Frontal cortex (tissue), 4 donors: ENCODE measurements at places on chromosomes 6 and 20. TPM values are rescaled to one million over a fixed set of nuclear protein-coding genes. Genes with fewer than 3 reads are reported as not detected.
A peak's percentile ranks its signal among the peaks of the same experiment; 100 is the strongest.

DNA sequence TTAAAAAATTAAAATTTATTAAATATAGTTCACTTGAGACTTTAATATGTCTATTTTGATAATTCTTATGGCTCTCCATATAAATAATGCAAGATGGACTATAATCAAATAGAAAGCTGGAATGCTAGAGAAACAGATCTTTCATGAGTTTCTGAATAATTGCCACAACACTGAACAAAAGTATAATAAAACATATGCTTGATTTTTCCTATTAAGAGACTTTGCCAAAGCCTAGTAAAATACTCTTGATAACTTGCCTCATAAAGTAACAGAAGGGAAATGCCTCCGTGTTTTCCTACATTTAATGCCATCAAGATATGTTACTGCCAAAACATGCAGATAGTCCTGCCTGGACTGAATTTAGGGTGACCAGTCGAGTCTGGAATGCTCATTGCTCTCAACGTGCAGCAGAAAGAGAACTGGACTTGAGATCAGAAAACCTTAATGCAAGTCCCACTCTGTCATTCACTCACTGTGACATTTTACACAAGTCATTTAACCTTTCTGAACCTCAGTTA is 153.2 kb downstream of the AIG1 start:
- no peak for DNase-seq

- no peak for DNase-seq
Observed at GRCh38 chr6:33117811-33118277, 42.1 kb downstream of the HLA-DPB1 start.

GRCh38 chr6:135067911-135068310 is 13.3 kb upstream of the HBS1L start:
- no peak for DNase-seq

- no peak for DNase-seq
Observed at GRCh38 chr6:5295623-5296022, 34.3 kb downstream of the FARS2 start.

- no peak for DNase-seq
Observed at GRCh38 chr20:17630806-17631195, 51.2 kb downstream of the RRBP1 start.

DNA sequence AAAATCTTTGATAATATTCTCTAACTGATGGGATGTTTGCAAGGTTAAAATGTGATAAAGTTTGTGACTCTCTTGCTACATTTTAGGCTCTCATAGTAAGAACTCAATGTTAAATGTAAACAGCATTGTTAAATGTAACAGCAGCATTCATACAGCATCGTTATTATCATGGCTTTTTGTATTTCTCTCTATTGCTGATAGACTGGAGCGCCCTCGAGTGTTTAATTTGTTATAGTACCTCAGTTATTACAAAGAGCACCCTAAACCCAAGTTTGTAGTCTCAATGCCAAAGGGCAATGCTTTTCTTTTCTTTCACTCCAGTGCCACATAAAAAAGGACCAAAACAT is 14.9 kb upstream of the TTPAL start:
- peak; percentile 15 for DNase-seq

Gene CYP24A1
- 0.41 TPM for total RNA-seq

Gene C6orf15
- total RNA-seq = not detected

DNA sequence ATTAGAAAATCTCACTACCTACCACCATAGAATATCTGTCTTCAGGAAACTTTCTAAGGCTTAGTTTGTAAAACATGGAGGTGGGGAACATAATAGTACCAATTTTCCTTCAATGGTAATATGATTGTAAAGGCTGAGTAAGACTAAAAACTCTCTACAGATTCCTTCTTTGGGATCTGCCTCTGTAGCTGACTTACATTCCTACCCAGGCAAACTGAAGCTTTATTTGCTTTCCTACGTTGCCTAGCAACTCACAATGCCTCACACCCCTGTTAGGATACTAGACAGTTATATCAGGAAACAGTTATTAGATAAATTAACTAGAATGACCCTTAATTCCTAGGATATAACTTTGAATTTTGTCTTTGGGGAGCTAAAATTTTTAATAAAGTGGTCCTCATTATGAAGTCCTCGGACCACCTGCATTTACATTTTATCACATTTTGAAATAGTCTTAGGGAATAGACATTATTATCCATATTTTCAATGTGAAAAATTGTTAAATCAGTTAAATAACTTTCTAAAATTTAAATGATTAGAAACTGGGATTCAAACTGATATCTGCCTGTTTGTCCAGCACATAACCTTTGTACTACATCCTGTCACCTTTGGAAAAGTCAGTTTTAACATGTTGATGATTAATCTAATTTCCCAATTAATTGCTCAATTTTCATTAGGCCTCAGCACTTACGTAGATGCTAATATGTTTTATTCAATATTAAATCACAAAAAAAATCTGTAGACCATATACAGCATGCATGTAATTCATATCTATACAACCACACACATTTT is 591.4 kb downstream of the RNF144B start:
- no peak for DNase-seq

Gene C20orf144
- total RNA-seq = 0.41 TPM

DNA sequence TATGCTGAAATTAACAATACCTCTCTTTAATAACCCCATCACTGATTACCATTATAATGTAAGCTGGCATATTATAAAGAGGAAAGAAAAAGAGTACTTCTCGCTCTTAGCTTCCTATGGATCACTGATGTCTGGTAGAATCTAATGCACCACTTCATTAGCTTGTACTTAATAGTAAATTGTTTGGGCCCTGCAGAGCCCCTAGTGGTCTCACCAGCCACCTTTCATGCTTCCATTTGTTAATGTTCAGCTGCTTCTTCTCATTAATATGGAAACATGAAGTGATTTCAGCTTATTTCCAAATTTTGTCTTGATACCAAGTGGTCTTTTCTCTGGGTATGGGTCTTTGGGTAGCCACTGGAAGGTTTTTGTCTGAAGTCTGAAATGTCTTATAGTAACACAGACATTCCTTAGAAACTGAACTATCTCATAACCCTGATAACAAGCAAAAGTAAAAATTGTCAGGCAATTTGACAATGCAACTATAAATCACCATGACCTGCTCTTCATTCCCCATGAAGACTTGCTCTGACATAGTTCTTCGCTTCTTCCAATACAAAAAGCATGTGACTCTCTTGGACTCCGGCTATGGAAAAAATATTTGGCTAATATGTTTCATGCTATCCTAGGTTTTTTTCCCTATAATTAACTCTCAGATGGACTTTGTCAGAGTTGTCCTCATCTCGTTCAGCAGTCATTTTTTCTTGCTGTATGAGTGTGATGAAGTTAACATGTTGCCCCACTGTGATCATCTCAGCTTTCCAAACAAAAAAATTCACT is 395.8 kb upstream of the MARCKS start:
- DNase-seq = no peak

Gene PDYN
- 16.3 TPM for total RNA-seq

Gene CDH4
- total RNA-seq = 22.8 TPM
